ENCODE measurements at places on chromosomes 13 and 19. TPM values are rescaled to one million over a fixed set of nuclear protein-coding genes. Genes with fewer than 3 reads are reported as not detected.

TYROBP gene
- not detected for polyA plus RNA-seq

CYP4F8 gene
- polyA plus RNA-seq: not detected

USHBP1 gene
- polyA plus RNA-seq: not detected

CKM gene
- not detected for polyA plus RNA-seq

COX6B2 gene
- 0.19 TPM for polyA plus RNA-seq

TBXA2R gene
- polyA plus RNA-seq: 2.3 TPM

ZNF723 gene
- polyA plus RNA-seq: not detected

ZNF576 gene
- polyA plus RNA-seq: 19.5 TPM

SH3GL1 gene
- polyA plus RNA-seq: 161 TPM

RFC3 gene
- 9.8 TPM for polyA plus RNA-seq

LGI4 gene
- 0.06 TPM for polyA plus RNA-seq

UBE2L5 gene
- not detected for polyA plus RNA-seq

CAB39L gene
- 6.6 TPM for polyA plus RNA-seq
